ENCODE measurements at places on chromosomes 2 and 18.

GRCh38 chr2:102063941-102064678 lies 72.3 kb downstream of the IL1R2 start:
- no peak for DNase-seq

DNA sequence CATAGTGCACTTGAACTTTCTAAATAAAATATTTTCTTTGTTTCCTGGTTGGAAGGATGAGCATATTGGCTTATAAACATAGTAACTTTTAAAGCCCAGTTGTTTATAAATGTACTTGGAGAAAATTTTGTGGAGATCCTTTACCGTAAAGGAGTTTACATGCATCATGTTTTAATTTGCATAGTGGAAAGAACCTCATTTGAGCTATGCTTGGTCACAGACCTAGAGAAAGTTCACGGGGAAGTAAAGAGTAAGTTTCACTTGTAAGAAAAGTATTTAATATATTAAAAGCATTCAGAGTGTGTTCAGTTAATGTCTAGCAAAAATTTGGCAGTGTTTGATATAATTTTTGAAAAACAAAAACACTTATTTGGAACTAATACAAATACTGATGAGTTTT lies 45.3 kb downstream of the PIKFYVE start:
- no peak for DNase-seq

DNA sequence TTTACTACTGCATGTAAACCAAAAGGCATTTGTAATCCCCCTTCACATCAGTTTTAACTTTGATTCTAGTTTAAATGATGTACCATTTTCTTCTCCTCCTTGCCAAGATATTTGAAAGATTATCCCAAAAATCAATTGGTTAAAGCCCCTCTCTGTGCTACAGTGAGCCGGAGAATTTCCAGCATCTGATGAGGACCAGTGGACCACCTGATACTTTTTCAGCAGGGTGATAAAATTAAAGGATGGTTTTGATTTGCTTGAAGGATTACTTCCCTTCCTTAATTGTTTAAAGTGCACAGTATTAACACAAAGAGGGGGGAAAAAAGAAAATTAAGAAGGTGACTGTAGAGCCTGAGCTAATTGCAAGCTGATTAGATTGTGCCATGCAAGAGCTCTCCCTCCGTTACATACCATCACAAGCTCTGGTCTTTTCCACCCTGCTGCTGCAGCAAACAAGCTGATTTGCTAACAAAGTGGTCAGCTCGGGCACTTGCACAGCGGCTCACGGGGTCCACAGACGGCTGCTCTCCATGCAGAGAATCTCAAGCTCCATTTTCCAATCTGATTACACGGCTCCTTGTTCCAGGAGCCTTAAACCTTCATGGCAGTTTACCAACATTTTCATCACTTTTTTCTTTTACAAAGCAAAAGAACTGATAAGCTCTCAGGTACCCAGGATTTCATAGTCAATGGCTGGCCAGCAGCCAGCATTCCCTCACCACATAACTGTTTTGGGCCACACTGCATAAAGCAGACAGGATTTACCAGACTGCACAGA lies 22.1 kb downstream of the FIGN start:
- no peak for DNase-seq

DNA sequence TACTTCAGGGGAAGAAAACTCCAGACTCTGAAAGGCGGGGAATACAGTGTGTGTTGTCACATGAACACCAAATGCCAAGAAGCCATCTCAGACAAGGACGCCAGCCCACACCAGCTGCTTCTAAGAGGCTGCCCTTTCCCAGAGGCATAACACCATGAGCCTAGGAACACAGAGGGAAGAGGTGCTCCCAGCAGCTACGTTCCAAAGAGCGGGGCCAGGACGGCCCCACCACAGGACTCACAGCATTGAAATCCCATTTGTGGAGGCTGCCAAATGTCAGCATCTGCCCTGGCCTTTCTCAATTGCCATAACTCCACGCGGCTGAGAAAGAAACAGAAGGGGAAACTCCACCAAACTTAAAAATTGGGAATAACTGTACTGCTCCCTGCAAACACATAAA lies 20.1 kb upstream of the ID2 start:
- DNase-seq = no peak

- DNase-seq = no peak
These were observed 329.7 kb upstream of the KLHL29 start for GRCh38 chr2:23055251-23055650.

DNA sequence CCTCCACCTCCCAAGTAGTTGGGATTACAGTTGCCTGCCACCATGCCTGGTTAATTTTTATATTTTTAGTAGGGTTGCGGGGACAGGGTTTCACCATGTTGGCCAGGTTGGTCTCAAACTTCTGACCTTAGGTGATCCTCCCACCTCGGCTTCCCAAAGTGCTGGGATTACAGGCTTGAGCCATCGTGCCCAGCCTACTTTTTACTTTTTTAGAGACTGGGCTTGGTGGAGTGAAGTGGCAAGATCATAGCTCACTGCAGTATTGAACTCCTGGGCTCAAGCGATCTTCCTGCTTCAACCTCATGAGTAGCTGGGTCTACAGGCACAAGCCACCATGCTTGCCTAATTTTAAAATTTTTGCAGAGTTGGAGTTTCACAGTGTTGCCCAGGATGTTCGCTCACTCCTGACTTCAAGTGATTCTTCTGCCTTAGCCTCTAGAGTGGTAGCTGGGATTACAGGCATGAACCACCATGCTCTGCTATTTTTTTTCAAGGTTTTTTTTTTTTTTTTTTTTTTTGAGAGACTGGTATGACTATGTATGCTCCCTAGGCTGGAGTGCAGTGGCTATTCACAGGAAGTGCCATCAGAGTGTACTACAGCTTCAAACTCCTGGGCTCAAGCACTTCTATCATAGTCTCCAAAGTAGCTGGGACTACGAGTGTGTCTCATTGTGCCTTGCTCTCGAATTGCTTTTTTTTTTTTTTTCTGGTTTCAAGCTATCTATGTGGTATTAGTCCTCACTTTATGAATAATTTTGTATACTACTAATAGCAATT lies 11.9 kb downstream of the MSH2 start:
- DNase-seq = no peak

DNA sequence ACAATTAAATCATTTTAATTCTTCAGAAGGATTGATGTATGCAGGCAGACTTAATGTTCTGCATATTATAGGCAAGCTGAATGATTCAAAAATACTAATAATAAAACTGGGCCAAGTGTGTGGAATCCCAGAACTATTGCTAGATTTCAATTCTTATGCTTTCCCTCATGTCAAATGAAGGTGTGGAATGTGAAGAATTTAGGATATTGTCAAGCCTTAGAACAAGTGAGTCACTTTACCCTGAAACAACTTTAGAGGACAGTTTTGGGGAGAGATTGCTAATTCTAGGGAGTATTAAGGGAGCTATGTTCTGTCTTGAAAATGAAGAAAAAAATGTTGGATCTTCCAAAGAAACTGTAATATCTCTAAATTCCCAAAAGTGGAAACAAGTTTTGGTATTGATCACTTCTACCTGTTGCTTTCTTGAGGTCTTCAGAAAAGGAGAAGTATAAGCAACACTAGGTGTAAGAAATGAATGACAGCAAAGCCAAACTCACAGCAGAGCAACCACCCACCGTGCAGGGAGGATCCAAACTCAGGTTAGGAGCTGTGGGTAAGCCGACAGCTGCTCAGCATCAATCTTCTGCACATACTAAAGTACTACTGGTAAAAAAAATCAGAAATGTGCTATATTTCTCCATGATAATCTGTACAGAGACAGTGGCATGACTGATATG lies 818.1 kb downstream of the SLC4A3 start:
- no peak for DNase-seq

- no peak for DNase-seq
These were observed 901.3 kb upstream of the CDH2 start for GRCh38 chr18:29078273-29078672.

GRCh38 chr2:197240421-197241041 lies 70.0 kb downstream of the ANKRD44 start:
- DNase-seq = no peak

DNA sequence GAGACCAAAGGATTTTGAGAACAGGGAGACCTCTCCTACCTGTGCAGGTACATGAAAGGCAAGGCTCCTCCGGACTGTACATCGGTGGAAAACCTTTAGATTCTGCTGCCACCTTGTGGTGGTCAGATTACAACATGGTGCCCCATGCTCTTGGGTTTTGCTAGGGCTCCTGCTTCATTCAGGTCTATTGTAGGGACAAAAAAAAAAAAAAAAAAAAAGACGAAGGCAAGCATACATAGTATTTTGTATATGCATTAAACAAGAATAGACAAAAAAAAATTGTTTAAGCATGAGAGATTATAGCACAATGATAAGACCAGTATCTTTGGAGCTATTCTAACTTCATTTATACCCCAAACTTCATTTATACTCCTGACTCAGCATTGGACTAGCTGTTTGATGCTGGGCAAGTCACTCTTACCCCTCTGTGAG lies 27.4 kb upstream of the SPR start:
- peak; percentile 9 for DNase-seq

DNA sequence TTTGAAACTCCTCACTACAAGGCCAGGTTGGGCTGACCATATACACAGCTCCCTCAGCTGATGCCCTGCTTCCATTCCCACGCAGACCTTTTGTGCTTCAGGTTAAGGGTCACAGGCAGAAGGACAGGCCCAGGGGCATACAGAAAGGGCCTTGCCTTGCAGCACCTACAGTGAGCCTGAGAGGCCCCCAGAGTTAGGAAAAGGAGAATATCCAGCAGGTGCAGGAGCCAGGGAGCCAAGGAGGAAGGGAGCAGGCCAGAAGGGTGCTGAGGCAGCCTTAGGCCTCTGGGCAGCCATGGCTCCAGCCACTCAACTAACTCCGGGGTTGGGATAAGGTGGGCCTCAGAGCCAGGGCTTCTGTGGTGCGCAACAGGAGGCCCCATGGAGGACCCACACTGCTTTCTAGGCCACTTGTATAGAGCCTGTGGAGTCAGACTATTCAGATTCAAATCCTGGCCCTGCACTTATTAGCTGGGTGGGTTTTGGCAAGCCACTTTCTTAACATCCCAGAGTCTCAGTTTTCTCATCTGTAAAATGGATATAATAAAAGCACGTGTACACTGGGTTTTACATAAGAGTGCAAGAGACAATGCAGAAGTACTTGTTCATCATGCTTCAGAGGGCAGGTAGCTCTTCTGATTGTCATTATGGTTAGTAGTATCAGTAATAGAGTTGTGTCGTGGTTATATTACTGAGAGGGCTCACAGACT lies 214.6 kb upstream of the HAAO start:
- DNase-seq = no peak

DNA sequence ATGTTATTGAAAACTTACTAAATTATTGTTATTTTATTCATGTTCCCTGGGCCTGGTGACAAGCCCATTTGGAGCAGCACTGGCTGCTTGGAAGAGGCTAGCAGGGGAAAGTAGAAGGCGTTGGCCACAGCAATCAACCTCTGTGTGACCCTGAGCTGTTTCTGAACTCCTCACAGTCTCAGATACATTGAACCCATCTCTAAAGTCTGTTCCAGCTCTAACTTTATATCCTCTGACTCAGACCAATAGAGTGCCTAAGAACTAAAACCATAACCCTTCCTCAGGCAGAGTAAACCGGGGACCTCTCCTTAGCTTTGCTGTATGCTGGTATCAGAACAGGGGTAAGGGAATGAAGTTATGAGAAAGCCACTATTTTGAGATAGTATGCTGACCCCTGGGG lies 96.4 kb upstream of the NOL4 start:
- DNase-seq = no peak

DNA sequence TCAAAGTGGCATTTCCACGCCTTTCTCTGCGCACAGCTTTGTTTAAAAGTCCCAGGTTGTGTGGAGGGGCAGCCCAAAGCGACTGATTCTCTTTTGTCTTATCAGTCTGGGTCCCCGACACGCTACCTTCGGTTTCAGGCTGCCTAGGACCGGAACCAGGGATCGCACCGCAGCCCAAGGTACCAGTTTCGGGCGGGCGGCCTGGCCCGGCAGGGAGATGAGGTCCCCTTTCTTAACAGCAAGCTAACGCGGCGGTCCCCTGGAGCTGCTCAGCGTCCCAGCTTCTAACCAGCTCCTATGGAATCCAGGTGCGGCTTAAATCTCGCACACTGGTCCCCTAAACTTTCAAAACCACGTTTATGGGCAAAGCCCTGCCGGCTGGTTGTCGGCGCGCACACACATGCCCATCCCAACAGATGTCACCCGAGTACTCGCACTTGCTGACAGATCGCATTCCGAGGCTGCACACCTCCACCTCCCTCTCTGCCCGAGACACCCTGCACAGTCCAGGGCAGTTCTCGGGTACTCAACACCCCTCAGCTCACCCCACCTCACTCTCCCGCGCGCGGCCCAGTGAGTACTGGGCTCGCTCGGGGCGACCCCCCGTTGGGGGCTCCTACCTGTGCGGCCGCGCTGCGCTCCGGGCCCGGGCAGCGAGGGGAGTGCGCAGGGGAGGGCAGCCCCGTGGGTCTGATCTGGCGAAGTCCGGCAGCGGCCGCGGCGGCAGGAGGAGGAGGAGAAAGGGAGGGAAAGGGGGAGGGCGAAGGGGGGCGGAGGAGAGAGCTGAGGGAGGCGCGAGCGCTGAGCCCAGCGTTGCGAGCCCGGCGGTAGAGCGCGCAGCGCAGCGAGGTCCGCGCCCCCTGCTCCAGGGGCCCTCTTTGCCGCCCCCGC lies at the start of gene EFEMP1:
Gene EFEMP1 (minus strand): TSS at position 692 of the 891 bp plus-strand sequence. CDS start 1,342 bp downstream, outside the sequence.
- DNase-seq = no peak

DNA sequence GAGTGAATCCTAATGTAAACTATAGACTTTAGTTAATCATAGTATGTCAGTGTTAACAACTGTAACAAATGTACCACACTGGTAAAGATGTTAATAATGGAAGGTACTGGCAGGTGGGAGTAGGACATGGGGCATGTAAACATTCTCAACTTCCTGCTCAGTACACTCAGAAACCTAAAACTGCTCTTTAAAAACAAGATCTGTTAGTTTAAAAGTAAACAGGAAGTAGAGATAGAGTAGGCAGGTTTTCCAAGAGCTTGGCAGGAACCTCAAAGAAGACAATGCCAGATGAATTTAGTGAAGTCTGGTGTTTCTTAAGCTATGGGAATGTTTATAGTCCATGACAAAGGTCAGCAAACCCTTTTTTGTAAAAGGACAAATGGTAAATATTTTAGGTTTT lies 46.6 kb downstream of the CCDC138 start:
- DNase-seq = no peak

DNA sequence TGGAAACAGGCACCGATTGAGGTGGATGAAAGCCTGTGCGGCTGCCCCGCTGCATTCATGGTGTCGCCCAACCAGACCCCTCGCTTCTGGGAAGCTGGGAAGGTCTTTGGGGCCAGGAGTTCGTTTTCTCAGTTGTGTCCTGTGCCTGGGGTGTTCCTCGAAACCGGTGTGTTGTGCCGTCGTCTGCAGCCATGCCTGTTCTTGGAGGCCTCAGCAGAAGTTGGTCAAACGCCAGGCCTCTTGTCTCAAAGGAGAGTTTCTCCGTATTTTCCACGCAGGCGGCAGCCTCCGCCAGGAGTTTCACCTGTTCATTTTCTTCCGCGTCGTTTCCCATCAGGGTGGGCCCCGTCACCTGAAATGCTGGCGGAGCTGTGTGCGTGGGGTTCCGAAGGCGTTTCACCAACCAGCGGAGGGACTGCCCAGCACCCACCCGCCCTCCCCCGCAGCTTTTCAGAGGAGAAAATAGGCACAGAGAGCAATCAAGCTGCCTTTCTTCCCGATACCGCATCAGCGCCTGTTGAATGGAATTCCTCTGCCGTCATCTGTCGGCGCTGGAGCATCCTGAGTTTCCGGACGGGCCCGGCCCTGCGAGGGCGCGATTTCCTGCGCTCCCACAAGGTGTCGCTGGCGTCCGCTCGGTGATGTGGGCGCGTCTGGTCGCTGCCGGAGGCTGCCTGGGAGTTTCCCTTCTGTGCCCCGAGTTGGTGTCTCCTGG lies 17.0 kb upstream of the NFATC1 start:
- DNase-seq = peak; percentile 79
